ENCODE measurements at places on chromosomes 12 and 14.

DNA sequence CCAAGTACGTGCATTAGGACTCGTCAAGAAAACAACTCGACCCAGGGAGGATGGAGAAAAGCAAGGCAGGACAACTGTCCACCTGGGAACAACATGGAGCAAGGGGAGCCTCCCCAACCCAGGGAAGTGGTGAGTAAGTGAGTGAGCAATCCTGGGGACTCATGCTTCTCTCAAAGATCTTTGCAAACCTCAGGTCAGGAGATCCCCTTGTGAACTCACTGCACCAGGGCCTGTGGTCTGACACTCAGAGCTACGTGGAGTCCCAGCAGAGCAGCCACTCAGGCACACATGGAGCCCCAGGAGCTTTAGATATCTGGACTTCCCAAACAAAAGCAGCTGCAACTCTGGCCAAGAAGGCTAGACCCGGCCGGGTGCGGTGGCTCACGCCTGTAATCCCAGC lies 12.2 kb upstream of the OR5AU1 start:
- DNase-seq: peak; percentile 61

DNA sequence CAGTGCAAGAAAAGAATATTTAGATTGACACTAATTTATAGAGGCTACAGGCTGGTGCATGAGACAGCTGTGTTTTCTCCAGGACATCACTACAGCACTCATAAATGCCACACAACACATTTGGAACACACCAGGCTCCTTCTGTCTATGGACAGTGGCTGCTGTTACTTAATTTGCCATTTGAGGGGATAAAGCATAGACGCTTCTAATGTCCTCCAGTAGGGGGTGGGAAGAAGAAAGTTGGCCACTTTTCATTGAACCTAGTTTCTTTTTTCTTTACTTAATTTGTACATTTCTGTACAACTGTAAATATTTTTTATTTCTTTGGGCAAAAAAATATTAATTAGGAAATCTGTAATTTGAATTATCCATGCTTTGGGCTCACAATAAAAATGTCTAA lies 12.4 kb upstream of the RTN1 start:
- no peak for DNase-seq

GRCh38 chr12:56127888-56128669 lies at the start of gene ESYT1:
TSS of gene ESYT1 (plus strand) at chr12:56128267. CDS start at chr12:56128320, 53 bp downstream.
- DNase-seq: peak; percentile 100

GRCh38 chr12:63066782-63067181 lies 84.2 kb downstream of the AVPR1A start:
- no peak for DNase-seq

DNA sequence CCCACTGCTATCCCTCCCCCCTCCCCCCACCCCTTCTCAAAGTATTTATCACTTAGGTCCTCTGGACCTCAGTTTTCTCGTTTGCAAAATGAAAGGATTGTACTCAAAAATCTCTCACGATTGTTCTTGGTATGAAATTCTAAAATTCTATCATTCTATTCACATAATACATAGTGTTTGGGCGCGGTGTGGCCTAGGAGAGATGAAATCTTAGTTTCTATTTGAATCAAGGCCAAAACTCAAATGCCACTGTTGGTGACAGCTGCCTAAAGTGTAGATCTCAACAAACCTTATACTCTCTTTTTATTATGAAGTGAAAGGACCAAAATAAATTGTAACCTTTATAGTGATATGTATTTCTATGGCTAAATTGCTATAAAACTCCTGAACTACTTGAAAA lies 23.7 kb upstream of the YAF2 start:
- DNase-seq: no peak

DNA sequence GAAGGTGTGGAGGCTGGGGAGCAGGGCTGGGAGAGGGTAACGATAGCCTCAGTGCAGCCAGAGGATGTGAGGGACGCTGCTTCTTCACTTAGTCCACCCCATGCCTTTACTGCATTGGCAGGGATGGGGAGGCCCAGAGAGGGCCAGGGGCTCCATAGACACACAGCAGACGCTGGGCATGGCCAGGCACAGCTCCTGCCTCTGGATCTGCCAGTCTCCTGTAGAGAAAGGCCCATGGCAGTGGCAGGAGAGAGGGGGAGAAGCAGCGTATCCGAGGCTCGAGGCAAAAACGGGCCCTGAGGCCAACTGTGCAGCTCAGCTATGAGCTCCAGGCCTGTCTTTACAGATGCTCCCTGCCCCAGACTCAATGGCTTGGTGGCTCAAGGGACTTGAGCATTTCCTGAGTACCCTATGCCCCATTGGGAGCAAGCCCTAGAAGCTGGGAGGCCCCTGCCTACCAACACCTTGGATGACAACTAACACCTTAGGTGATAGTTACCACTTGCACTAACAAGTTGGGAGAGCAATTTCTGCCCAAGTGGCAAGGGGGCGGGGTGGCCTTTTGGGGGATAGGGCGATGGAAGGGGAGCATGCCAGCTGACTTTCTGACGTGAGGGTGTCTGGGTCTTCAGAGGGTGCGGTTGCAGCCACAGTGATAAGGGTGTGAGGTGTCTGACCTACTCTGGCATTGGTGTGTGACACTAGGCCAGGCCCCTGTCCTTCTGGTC lies 5.0 kb upstream of the LBHD2 start:
- no peak for DNase-seq

DNA sequence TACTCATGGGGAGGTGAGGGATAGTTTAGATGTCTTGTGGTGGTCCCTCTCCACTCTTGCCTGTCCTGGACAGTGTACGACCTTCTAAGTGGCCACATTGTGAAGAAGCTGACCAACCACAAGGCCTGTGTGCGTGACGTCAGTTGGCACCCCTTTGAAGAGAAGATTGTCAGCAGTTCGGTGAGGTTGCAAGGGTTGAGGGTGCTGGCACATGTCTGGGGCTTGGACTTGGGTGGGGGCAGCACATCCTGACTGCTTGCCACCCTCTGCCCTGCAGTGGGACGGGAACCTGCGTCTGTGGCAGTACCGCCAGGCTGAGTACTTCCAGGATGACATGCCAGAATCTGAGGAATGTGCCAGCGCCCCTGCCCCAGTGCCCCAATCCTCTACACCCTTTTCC lies 7.6 kb upstream of the FITM1 start:
- DNase-seq: no peak

GRCh38 chr12:53048780-53049401 lies 974 bp upstream of the TNS2 start:
- peak; percentile 55 for DNase-seq

GRCh38 chr12:77023501-77023900 lies 41.9 kb downstream of the E2F7 start:
- no peak for DNase-seq

GRCh38 chr12:80178846-80179245 lies 79.5 kb downstream of the OTOGL start:
- no peak for DNase-seq

DNA sequence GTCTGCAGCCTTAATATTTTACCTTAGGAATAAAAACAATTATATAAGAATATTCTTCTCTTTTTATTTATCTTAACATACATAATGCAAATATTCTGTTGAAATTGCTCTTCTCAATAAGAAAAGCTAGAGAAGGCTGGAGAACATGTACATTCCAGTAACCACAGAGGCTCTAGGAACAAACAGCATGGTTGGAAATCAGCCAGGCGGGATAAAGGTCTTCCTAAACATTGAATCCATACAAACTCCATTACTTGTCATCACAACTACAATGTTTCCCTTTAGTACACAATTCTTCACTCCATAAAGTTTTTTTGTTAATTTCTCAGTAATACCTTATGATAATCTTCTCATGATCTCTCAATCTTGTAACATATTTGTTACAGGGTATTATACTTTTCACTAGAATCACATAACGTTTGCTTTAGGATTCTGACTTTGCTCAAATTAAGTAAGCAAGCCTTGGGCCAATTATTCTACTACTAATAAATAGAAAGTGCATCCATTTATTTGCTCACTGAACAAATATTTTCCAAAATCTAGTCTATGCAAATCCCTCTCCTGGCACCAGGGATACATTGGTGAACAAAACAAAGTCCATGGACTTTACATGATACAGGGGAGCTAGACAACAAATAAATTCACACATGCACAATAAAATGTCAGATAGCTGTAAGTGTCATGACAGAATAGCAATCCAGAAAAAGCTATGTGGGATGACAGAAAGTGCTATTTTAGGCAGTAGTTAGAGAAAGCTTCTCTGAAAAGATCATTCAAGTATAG lies 237.5 kb upstream of the TMTC1 start:
- DNase-seq: no peak

GRCh38 chr12:28987538-28988324 lies 161.3 kb upstream of the FAR2 start:
- no peak for DNase-seq

DNA sequence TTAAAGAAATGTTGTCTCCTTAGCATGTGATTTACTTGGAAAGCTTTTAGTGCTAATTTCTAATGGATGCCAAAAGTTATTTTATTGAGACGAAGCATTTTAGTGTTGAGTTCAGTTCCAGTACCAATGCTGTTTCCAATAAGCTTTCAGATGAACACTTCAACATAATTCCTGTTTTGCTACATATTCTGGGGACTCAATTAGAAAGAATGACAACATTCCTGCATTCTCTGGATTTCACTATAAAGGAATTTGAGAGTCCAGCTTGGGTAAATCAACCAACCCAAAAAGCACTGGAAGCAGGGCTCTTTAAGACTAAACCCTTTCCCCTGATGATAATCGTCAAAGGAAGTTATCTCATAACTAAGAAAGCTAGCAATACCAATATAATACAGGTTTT lies 353.0 kb upstream of the TMTC1 start:
- no peak for DNase-seq

DNA sequence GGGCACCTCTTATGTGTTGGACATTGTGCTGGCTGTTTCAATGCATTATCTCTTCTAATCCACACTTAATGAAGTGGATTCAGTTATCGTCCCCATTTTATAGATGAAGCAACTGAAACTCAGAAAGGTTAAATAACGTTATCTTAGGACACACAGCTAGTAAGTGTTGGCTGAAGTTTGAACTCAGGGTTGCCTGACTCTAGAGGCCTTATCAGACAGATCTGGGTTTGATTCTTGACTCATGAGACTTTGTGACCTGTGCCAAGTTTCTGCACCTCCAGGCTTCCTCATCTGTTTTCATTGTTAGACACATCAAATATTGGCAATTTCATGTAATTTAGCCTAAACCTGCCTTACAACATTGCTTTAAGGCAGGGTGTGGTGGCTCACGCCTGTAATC lies 18.2 kb upstream of the IRF2BPL start:
- no peak for DNase-seq

DNA sequence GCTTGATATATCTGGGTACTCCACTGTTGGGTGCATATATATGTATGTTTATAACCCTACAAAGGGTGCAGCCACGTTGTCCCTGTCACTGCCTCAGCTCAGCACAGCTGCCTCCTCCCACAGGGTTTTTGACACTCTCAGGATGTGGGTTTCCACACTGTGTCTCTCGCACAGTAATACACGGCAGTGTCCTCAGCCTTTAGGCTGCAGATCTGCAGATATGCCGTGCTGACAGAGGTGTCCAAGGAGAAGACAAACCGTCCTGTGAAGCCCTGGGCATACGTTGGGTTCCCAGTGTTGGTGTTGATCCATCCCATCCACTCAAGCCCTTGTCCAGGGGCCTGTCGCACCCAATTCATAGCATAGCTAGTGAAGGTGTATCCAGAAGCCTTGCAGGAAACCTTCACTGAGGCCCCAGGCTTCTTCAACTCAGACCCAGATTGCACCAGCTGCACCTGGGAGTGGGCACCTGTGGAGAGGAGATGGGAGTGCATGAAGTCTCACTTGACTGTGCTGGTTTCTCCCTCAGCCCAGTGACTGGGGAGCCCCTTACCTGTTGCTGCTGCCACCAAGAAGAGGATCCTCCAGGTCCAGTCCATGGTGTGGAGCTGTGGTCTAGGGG lies 498.7 kb downstream of the TMEM121 start:
- DNase-seq: no peak

DNA sequence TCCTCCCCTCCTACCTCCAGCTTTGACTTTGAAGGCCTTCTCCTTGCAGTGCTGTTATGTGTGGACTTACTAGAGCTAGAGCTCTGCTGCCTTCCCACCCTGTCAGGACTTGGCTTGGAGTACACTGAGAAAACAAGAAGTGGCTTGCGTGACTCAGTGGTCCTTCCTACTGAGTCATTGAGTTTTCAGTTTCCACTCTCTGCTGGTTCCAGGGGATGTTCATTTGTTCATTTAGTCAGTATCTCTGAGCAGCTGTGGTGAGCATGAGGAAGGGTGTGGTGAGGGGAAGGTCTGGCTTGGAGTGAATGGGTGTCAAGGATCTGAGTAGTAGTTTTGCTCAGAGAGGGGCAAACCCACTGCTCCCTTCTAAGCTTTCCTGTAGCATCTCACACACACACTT lies 17.2 kb upstream of the ELK3 start:
- DNase-seq: peak; percentile 78

- peak; percentile 25 for DNase-seq
Observed at GRCh38 chr12:19066475-19067001, 63.0 kb upstream of the PLEKHA5 start.

- DNase-seq: no peak
Observed at GRCh38 chr12:60921541-60921940, 1325.7 kb downstream of the SLC16A7 start.

- no peak for DNase-seq
Observed at GRCh38 chr12:128073937-128074336, 193.0 kb upstream of the TMEM132C start.

- DNase-seq: no peak
Observed at GRCh38 chr14:76420827-76421226, 44.9 kb downstream of the ESRRB start.

- DNase-seq: no peak
Observed at GRCh38 chr12:124311292-124312109, 16.6 kb downstream of the RFLNA start.

DNA sequence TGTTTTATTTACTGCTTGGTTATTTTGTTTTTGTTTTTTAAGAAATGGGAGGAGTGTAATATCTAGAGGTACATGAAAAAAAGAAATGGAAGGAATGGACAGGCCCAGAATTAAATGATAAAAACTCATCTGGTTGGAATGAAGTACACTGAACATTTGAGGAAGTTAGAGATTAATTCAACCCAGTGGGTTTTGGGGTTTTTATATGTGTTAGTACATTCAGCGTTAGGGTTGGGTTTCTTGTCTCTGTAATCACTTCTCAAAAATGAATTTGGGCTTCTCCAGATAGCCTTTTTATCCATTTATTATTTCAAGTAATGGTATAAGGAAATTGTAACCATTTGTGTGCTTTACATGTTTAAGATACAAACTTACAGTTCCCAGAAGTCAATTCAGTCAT lies 19.5 kb upstream of the NUP107 start:
- no peak for DNase-seq

DNA sequence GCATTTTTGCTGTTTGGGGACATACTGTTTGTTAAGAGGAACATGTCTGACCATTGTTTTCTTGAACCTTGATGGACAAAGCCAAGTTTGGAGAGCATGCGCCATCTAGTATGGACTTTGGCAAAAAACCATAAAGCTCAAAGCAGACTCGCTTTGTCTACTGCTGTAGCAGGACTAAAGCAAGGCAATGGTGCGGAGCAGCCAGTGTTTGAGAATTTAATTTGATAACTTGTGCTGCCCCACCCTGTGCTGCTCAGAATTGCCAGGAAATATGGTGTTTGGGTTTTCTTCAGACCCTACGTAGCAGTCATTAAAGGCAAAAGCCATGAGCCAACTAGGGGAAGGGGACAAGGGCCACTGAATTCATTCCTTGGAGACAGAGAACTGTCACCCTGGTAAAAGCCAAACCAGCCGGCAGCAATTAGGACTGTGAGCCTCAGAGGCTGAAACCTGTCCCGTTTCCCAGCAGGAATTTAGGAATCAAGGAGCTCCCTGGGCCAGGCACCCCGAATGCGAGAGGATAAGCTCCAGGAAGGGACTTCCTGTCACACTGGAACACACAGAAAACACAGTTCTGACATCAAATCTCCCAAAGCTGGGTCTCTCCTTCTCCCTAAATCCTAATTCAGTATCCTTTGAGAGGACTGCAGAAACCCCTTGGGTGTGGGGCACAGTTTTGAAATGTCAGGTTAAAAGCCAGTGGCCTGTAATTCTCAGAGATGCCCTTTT lies 1.1 kb downstream of the AVIL start:
- DNase-seq: no peak

All from kidney tubule cell (primary cell).